Fibroblast of lung (primary cell): ENCODE measurements at places on chromosomes 16 and 17. TPM values are rescaled to one million over a fixed set of nuclear protein-coding genes. Genes with fewer than 3 reads are reported as not detected.

The KRT12 gene
- not detected in 2 replicates for polyA plus RNA-seq

The ZNF750 gene
- polyA plus RNA-seq = not detected in 2 replicates

The RPRML gene
- polyA plus RNA-seq = not detected in 2 replicates

The MAP2K6 gene
- polyA plus RNA-seq = 2.6 and 2.7 TPM in 2 replicates

The KRT26 gene
- polyA plus RNA-seq = not detected in 2 replicates

The TEX19 gene
- polyA plus RNA-seq = 0.05 TPM in 1 of 2 replicates, not detected in the other

The FOXF1 gene
- polyA plus RNA-seq = 14.0 and 38.5 TPM in 2 replicates

The CBFA2T3 gene
- polyA plus RNA-seq = 0.05 TPM in 1 of 2 replicates, not detected in the other

The ALOX15B gene
- polyA plus RNA-seq = not detected in 2 replicates

The TOX3 gene
- not detected in 2 replicates for polyA plus RNA-seq

The DHRS7C gene
- polyA plus RNA-seq = not detected in 2 replicates

The HOXB8 gene
- 1.4 and 2.0 TPM in 2 replicates for polyA plus RNA-seq

The DLX4 gene
- polyA plus RNA-seq = not detected in 2 replicates

The GRB7 gene
- polyA plus RNA-seq = 0.07 TPM in 2 replicates

The CCL16 gene
- not detected in 2 replicates for polyA plus RNA-seq

The NME4 gene
- 114 and 121 TPM in 2 replicates for polyA plus RNA-seq

The ERI2 gene
- 10.5 and 14.5 TPM in 2 replicates for polyA plus RNA-seq
